Stimulated activated CD4-positive, alpha-beta T cell treated with anti-CD3 and anti-CD28 coated beads, Interleukin-4, amount 100 ng/mL, for 1 hour (primary cell): ENCODE measurements at places on chromosomes 16 and 17.

- no peak for DNase-seq
These were observed 2.3 kb upstream of the G6PC1 start for GRCh38 chr17:42898147-42898811.

DNA sequence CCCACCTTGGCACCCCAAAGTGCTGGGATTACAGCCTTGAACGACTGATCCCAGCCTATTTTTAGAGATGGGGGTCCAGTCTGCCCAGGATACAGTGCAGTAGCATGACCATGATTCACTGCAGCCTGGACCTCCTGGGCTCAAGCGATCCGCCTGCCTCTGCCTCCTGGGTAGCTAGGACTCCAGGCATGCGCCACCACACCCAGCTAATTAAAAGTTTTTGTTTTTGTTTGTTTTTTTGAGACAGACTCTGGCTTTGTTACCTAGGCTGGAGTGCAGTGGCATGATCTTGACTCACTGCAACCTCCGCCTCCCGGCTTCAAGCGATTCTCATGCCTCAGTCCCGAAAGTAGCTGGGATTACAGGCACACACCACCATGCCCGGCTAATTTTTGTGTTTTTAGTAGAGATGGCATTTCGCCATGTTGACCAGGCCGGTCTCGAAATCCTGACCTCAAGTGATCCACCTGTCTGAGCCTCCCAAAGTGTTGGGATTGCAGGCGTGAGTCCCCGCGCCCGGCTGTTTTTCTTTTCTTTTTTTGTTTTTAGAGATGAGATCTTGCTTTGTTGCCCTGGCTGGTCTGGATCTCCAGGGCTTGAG, 2.3 kb upstream of the PAFAH1B1 start:
- no peak for DNase-seq

GRCh38 chr17:41655611-41656111, 31.3 kb upstream of the KRT17 start:
- no peak for DNase-seq

- DNase-seq = no peak
These were observed 20.8 kb downstream of the FOXF1 start for GRCh38 chr16:86531191-86531545.

GRCh38 chr17:76090517-76091129, 11.6 kb downstream of the ZACN start:
- no peak for DNase-seq
